Natural killer cell treated with Interleukin-12 subunit alpha and Interleukin-12 subunit beta and Interleukin-15 and Interleukin-18, amount 100 ng/mL, for 72 hours (primary cell): ENCODE measurements at places on chromosomes 4 and X. TPM values are rescaled to one million over a fixed set of nuclear protein-coding genes. Genes with fewer than 3 reads are reported as not detected.

- DNase-seq, result no peak
Observed at GRCh38 chr4:83128240-83128929, 13.9 kb upstream of the PLAC8 start.

DNA sequence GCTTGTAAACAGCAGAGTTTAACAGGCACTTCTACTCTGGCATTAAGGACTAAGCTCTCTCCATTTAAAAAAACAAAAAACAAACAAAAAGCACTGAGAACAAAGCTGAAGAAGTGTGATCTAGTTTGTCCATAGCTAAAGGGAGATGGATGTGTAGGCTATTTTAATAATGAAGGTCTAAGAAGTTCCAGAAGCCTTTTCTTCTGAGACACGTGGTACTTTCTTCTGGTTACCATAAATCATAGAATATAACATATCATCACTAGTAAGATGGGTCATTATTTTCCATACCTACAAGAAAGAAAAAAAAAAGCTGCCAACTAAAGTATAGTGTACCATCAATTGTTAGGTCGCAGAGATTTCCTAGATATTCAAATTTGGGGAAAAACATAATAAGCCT, 722 bp upstream of the NBDY start:
- DNase-seq, result no peak

GRCh38 chrX:85622635-85623034, 243.2 kb upstream of the POF1B start:
- DNase-seq, result no peak

DNA sequence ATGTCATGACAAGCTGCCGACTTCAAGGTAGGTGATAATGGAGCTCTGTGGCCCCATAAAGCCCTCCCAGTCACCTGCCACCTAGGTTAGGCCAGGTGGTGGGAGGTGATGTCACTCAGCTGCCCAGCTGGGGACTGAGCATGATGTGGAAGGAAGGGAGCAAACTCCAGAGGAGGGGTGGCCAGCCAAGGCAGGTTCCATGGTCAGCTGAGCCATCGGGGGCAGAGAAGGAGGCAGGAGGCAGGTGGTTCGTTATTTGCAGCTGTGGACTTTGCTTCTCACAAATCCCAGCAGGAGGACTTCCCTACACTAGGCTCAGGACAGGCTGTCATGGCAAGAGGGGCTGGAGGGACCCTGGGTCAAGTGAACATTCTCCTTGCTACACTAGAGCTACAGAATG, 2.1 kb downstream of the CCDC120 start:
- DNase-seq, result no peak

DNA sequence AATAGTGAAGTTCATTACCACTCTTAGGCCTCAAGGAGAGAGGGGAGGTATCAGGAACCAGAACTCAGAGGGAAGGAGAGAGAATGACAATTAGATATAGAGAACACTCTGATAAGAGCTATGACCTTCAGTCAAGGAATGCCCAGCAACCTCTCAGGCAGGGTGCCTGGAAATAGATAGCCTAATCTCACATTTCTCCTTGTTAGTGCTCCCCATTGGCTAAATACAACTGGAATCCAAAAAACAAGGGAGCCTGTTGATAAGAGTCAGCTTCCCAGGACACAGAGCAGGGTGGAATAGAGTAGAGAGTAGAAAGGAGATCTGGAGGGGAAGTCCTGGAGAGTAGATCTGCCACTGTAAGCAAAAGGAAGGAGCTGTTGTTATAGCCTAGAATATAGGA, 62.1 kb downstream of the DCX start:
- DNase-seq, result no peak

- DNase-seq, result no peak
Observed at GRCh38 chr4:150582146-150582872, at the start of gene MAB21L2. Gene MAB21L2, plus strand, starts transcription at chr4:150582151. Its CDS starts 879 bp downstream, at chr4:150583030.

DNA sequence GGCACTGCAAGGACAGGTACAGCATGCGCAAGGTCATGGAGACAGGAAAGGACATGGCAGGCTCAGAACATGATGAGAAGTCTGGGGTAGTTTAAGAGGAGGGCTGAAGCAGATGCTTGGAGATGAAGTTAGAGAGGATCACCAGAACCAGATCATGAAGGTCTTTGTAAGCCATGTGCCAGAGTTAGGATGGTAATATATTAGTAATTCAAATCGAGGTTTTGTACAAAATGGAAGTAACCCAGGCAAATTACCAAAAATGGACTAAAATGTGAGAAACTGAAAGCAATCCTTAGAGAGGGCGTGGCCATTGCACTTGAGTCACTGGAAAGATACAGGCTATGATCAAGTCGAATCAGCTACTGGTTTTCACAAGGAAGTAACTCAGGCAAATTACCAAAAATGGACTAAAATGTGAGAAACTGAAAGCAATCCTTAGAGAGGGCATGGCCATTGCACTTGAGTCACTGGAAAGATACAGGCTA, 13.5 kb downstream of the RXFP1 start:
- no peak for DNase-seq

DNA sequence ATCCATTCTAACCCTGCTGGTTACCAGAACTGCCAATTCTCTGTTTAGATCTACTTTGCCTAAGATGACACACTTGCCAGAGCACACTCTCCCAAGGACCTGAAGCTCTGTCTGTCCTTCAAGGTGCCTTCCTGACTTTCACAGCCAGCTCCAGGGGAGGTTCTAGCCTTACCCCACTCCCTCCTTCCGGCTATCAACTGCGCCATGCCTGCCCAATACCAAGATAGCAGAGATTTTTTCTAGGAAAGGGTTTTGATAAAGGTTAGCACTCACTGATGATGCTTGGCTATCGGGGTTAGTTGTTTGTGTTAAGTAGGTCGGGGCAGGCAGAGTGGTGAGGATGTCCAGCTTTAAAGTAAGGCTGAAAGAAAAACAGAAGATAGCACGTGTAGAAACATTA, 14.3 kb downstream of the ALPK1 start:
- DNase-seq, result no peak

- no peak for DNase-seq
Observed at GRCh38 chr4:15836362-15836761, 58.2 kb downstream of the CD38 start.

GRCh38 chrX:154603438-154604430, 15.3 kb downstream of the CTAG1B start:
- DNase-seq, result peak; percentile 20

GRCh38 chr4:45946699-45947098, 177.2 kb downstream of the GABRG1 start:
- DNase-seq, result no peak

- no peak for DNase-seq
Observed at GRCh38 chr4:85414972-85415371, 60.0 kb upstream of the ARHGAP24 start.

DNA sequence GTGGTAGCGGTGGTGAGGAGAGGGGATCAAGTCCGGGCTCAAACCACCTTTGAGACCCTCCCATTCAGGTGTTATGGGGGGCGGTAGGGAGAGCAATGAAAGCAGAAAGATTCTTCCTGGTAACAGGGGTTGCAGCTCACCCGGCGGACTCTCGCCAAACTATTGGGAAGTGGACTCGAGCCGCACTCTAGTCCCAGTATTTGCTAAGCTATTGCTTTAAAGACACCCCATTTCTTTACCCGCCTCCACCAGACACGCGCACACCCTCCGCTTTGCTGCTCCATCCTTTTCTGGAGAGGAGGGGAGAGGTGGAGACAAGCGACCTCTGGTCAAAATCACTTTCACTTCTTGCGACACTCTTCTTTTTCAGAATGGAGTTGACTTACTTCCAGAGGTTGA, 625 bp upstream of the GABRA4 start:
- DNase-seq, result no peak

GRCh38 chr4:13706716-13707115, 79.2 kb upstream of the BOD1L1 start:
- DNase-seq, result no peak

- DNase-seq, result no peak
Observed at GRCh38 chr4:100797791-100798190, 280.0 kb upstream of the EMCN start.

DNA sequence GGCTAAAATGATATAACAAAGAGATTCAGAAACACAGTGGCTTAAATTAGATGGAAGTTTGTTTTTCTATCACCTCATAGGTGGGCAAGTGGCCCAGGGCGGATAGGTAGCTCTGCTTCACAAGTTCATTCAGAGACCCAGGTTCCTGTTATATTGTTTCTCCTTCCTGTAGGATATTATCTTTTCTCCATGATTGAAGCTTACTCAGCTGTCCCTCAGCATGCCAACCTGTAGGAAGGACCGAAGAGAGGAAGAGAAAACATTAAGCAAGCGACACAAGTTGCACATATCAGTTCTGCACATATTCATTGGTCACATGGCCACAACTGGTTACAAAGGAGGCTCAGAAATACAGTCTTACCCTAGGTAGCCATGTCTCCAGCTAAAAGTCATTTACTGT, 6.9 kb downstream of the KLHL5 start:
- no peak for DNase-seq

The PABPC1L2A gene
- not detected for total RNA-seq

The HPF1 gene
- total RNA-seq, result 22.3 TPM

The MAMLD1 gene
- 2.0 TPM for total RNA-seq

The CHRDL1 gene
- total RNA-seq, result not detected

The MAGEA12 gene
- total RNA-seq, result not detected
